ENCODE measurements at places on chromosomes 16 and 17.

DNA sequence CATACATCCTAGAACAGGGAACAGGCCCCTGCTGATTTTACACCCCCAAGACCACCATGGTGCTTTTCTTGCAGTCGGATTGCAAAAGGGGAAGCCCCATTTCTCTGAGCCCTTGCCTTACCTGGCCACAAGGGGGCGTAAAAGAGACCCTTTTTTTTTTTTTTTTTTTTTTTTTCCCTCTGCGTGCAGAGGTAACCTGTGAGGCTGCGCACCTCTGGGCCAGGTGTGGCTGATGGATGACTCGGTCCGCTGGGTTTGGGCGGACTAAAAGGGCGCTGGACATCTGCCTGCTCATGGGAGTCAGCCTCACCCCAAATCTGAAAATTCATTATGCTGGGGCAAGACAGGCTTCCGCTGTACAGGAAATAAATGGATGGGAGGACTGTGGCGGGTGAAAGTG lies 281.0 kb downstream of the CBLN1 start:
- DNase-seq = no peak

GRCh38 chr17:44914698-44915271 lies 515 bp downstream of the GFAP start:
- DNase-seq = no peak

GRCh38 chr16:85416228-85417109 lies 196.7 kb upstream of the GSE1 start:
- DNase-seq = no peak

- no peak for DNase-seq
These were observed 2.6 kb downstream of the GPR179 start for GRCh38 chr17:38341035-38341721.

DNA sequence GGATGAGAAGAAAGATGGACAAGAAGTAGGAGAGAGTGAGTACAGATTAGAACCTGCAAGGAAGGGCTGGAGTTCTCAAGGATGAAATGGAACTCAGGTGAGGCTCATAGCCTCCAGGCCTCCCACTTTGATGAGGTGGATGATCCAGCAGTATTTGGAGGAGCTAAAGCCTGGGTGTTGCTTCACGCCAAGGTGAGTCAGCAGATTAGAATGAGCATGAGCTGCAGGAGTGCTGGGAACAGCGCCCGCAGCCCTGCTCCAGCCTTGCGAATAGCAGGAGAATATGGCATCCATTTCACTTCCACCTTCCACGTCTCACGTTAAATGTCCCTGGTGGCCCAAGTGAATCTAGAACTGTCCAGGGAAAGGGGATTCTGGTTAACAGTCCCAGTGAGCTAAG lies 94.4 kb upstream of the CPHXL start:
- no peak for DNase-seq

DNA sequence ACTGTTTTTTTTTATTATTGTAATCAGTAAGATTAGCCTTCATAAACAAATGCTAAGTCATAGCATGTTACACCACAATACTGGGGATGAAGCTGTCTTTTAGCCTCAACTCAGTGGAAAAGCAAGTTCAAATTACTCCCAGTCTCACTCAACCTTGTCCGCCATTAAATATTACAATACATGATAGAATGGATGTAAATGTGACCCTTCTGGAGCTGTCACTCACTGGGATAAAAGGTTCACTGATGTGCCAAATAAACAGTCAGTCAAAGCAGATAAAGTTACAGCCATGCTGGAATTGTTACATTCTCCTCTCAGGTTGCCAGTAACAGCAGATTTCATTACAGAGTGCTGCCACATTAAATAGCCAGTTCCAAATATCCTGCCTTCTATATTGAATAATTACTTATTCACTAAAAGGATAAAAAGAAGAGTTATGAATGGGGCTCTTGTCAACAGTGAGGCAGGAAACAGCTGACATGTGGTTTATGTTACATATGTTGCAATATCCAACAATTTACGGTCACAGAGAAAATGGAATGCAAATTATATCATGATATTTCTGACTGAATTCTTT lies 53.4 kb downstream of the BRIP1 start:
- peak; percentile 55 for DNase-seq

DNA sequence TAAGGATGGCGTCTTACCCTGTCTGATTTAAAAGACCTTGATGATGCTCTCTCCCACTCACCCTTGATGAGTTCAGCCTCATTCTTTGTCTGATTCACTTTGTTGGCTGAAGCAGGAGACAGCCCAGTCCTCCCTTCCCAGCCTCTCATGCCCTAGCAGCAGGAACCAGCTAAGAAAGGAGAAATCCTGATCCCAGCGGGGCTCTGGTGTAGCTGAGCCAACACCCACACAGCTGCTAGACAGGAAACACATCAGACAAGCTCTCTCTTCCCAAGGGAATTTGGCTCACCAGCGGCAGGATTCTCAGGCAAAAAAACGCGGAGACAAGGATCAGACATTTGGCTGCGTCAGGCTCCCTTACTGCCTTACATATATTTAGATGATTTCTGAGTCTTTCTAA lies 211.5 kb downstream of the CDH11 start:
- DNase-seq = peak; percentile 96

DNA sequence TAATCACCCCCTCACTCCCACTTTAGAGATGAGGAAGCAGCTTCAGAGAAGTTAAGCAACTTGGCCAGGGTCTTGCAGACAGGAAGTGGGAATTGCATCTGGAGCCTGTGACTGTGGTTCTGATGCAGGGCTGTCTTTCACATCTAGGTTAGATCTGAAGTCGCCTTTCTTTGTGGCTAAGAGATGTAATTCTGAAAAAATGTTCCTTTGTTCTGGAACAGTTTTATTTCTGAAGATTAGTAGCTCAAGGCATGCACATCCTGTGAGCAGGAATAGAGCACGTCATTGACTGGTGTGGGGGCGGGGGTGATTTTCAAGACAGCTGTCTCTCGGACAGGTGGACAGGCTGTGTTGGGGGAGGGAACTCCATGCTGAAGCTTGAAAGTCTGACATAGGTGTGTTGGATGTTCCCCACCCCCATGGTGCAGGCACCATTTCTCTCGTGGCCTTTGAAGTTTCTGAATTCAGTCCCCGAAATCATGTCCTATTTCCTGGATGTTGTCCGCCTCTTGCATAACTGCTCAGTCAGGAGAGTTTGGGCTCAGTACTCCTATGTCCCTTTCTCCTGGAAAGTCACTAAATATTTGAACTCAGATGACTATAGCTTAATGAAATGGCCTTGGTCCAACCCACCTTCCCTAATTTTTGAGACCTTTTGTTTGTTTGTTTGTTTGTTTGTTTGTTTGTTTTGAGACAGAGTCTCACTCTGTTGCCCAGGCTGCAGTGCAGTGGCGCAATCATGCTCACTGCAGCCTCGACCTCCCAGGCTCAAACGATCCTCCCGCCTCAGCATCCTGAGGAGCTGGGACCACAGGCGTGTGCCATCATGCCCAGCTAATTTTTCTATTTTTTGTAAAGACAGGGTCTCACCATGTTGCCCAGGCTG lies 21.0 kb upstream of the HERPUD1 start:
- peak; percentile 97 for DNase-seq

DNA sequence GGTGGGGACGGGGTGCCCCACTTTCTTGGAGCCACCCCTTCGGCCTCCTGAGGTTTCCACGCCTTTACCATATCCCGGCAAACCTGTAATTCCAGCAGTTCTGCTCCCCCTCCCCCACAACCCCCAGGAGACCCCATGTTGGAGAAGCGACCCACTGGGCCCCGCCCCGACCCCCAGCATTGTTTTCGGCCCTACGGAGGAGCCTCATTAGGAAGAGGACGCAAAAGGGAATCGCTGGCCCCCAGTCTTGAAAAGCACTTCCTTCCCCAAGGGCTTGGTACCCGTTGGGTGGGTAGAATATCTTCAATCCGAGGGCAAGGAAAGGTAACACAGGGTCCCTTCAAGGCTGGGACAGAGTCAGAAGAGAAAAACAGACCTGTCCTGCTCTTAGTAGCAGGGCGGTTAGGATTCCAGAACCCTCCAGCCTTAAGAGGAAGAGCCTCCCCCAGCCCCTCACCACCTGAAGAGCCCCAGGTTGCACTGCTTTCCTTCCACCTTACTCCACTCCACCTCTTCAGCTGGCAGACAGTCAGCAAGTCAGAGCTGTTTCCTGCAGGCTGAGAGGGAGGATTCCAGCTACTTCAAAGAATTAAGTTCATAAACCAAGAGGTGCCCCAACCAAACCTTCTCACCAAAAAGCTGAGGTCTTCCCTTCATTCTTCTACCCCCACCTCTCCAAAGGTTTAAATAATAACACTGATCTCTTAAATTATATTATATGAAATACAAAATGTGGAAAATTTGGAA lies 803 bp upstream of the TLCD2 start:
- no peak for DNase-seq

DNA sequence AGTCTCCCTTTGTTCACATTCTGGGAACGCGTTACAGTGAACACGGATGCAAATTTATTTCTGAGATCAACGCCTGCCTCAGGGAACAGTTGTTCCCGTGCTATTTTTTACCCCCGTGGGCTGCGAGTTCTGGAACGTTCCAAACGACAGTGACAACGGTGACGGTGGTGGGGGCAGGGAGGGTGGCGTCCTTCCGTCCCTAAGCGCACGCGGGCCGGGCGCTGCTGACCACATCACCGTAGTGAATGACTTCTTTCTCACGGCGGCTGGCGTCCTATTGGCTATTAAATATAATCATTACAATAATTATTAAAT lies 45.1 kb upstream of the SSTR5 start:
- DNase-seq = no peak

GRCh38 chr17:43528988-43529814 lies 16.9 kb downstream of the ETV4 start:
- DNase-seq = no peak

- no peak for DNase-seq
These were observed 56.5 kb upstream of the XYLT1 start for GRCh38 chr16:17526956-17527937.

DNA sequence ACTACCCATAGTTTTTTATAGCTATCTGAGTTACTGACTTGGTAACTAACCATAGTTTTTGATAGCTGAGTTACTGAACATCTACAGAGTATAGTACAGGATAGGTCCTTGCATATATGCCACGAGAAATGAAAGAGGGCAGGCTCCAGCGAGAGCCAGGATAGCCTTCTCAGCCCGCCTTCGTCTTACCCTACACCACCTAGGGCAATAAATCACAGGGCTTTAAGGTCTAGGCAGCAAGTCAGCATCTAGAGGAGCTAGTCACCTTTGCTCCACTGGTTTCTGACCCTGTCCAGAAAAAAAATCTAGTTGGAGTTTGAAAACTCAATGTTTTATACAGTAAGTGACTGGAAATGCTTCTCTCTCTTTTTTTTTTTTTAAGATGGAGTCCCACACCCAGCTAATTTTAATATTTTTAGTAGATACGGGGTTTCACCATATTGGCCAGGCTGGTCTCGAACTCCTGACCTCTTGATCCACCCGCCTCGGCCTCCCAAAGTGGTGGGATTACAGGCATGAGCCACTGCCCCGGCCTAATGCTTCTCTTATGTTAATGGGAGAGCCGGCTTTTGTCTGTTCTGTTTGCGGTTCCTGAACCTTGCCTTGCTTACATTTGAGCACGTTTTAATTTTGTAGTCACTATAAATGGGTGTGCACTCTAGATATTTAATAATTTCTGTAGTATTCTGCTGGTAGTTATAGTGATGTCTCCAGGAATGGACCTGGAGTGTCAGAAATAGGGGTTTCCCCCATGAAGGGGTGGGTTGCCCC lies 2.8 kb downstream of the BFAR start:
- no peak for DNase-seq

DNA sequence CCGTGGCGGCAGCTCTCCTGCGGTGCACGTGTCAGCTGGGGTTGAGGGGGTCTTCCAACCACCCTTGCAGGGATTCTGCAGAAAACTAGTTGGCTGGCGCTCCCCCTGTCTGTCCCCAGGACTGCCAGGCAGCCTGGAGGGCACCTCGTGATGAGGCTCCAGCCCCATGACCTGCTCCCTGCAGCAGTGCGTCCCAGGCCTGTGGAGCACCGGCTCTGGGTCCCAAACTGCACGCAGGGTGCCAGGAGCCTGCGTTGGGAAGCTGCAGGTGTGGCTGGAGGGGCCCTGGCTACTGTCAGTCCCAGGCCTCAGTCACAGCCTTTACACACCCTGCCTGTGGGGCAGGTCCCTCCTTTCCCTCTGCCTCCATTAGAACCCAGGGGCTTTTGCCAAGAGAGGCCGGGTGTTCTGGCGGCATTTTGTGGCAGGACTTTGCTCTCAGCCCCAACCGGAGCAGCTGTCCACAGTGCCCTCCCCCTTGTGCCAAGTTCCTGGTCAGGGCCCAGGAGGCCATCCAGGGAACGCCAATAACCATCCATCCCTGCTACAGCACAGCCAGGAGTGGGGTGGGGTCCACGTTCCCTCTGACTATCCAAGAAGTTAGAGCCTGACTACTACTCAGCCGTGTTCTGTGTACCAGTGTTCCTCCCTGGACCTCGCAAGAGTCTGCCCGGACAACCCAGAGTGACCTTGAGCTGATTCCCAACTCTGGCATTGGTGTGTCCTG lies 9.2 kb downstream of the CHMP6 start:
- DNase-seq = no peak

DNA sequence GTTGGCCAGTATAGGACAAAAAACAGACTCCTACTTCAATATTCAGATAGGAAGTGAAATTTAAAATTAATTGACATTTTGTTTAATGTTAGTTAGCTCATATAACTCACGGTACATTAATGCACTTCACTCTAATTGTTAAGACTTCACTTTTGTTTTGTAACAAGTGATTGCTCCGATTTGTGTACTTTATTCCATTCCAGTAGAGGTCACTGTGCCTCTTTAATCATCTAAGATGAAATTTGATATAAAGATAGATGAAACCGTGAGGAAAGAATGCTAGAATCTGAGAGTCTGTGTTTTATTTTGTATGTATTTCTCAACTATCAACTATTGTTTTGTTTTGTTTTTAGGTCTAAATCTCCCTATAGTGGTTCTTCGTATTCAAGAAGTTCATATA lies 29.0 kb downstream of the RBBP6 start:
- peak; percentile 6 for DNase-seq

- no peak for DNase-seq
These were observed 16.1 kb downstream of the GGA2 start for GRCh38 chr16:23494188-23494587.
